Glutamatergic neuron (in vitro differentiated cells): ENCODE measurements at places on chromosomes 1 and 21. TPM values are rescaled to one million over a fixed set of nuclear protein-coding genes. Genes with fewer than 3 reads are reported as not detected.
A peak's percentile ranks its signal among the peaks of the same experiment; 100 is the strongest.

The MLLT11 gene
- 504 TPM for total RNA-seq

- H3K27ac ChIP-seq: no peak overlapping the region
- no peak for DNase-seq
- no peaks in the 10 kb centered on the region for H3K27me3 ChIP-seq
Measured at GRCh38 chr1:32693455-32694174, 9.0 kb downstream of the SYNC start.

GRCh38 chr1:240232530-240232929, 140.8 kb downstream of the FMN2 start:
- no peak overlapping the region for H3K4me3 ChIP-seq
- no peak overlapping the region for H3K27ac ChIP-seq
- peaks cover 4% of the 10 kb centered on the region for H3K4me1 ChIP-seq
- H3K36me3 ChIP-seq: no peaks in the 10 kb centered on the region

DNA sequence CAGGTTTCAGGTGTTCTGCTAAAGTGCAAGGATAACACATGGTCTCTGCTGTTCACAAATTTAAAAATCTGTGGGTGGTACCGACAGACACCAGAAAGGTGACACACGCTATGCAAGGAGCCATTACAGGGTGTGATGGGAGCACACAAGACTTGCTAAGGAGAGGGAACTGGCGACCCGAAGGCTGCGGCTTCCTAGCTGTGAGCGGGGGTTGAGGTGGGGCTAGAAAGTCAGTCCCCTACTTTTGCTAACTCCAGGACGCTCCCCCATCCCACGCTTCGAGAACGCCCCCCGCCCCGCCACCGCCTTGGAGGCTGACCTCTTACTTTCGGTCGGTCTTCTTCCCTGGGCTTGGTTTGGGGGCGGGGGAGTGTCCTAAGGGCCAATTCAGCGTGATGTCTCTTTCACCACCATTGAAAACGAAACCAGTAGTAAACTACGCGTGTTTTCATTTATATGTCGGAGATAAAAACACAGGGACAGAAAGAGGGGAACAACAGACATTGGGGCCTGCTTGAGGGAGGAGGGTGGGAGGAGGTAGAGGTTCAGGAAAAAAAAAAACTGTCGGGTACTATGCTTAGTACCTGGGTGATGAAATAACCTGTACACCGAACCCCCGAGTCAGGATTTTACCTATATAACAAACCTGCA, 1.1 kb downstream of the CKS1B start:
- peaks cover 19% of the 10 kb centered on the region for H3K4me1 ChIP-seq
- H3K27me3 ChIP-seq: peaks cover 2% of the 10 kb centered on the region
- H3K36me3 ChIP-seq: no peaks in the 10 kb centered on the region
- DNase-seq: peak; percentile 50

The TUFT1 gene
- 7.0 TPM for total RNA-seq

GRCh38 chr1:217943361-217943760, 312.2 kb downstream of the SPATA17 start:
- H3K27ac ChIP-seq: no peak overlapping the region
- H3K4me1 ChIP-seq: peaks cover 27% of the 10 kb centered on the region
- no peaks in the 10 kb centered on the region for H3K27me3 ChIP-seq
- H3K36me3 ChIP-seq: no peaks in the 10 kb centered on the region
- DNase-seq: no peak

- DNase-seq: no peak
- no peaks in the 10 kb centered on the region for H3K36me3 ChIP-seq
- H3K27ac ChIP-seq: no peak overlapping the region
Measured at GRCh38 chr1:151693057-151693651, 23.4 kb downstream of the CELF3 start.

- H3K36me3 ChIP-seq: no peaks in the 10 kb centered on the region
- no peak for DNase-seq
- H3K4me3 ChIP-seq: peak overlapping the region; percentile 20
- H3K27ac ChIP-seq: no peak overlapping the region
Measured at GRCh38 chr1:156602557-156602993, 1.3 kb upstream of the GPATCH4 start.

DNA sequence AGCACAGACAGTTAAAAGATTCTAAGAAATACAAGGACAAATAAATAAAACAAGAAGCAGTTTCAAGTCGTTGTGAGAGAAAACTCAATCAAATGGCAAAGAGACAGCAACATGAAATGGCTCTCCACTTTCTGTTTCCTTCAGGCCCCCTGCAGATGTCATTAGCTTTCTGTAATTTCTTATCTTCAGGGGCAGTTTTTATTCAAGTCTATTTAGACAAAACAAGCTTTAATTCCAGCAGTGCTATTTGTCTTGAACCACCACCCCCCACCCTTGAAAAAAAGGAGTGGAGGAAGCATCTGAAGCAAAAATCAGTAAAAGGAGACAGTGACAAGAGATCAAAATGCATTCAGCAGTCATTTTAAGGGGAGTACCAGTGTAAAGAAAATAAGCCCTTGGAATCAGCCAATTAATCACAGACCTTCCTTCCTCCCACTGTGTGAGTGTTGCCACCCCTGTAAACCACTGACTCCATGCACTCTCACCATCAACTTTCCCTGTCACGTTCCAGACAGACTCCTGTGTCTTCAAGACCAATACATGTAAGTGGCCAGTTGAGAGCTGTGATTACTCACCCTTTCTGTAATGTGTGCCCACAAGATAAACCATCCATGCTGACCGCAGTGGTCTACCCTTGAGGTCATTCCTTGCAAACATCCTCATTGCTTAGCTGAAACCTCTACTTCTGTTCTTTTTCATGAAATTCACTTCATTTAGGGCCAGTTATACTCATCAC, 136.1 kb upstream of the HOOK1 start:
- no peaks in the 10 kb centered on the region for H3K36me3 ChIP-seq
- no peak overlapping the region for H3K4me3 ChIP-seq

The TFF2 gene
- not detected for total RNA-seq

The PTAFR gene
- total RNA-seq: 0.54 TPM

The GLIS1 gene
- 0.76 TPM for total RNA-seq

DNA sequence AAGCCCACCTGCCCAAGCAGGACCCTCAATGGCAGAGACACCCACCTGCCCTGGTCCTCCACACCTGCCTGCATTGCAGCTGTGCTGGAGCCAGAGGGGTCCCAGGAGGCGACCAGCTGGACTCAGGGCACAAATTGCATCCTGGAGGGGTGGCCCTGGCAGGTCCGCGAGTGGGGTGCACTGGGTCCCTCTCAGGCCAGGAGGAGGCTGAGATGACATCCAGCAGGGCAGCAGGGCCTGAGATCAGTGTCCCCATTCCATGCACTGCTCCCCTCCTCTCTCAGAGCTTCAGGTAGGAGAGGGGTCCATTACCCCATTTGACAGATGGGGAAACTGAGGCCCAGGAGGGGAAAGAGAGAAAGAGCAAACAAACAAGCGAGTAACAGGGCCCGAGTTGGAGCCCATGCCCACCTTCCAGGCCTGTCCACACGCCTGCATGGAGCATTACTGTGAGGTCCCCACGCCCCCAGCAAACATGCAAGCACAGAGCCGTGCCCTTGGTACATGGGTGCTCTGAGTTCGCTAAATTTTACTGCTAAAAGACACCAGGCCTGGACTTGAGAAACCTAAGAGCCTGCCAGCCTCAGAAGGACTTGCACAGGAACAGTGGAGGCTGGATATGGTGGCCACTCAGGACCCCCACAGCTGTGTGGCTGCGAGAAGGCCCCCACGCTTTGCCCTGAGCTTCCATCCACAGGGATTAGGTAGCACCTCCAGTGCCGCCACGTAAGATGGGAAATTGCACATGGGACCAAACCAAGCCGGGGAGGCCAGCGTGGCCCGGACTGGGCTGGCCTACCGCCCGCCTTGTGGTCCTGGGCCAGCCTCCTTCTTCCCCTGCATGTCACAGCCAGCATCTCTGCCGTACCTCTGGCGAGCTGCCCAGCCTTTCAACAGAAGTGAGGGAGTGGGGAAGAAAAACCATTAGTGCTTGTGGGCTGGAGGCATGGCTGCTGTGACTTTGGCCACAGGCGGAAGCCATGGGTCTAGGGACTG, 7.4 kb downstream of the WNT3A start:
- peaks cover 17% of the 10 kb centered on the region for H3K27me3 ChIP-seq
- no peak overlapping the region for H3K4me3 ChIP-seq
- H3K4me1 ChIP-seq: no peaks in the 10 kb centered on the region
- no peaks in the 10 kb centered on the region for H3K36me3 ChIP-seq
- DNase-seq: no peak

The NCAM2 gene
- total RNA-seq: 4.3 TPM

The TAS1R3 gene
- total RNA-seq: 1.3 TPM

The S100A14 gene
- total RNA-seq: not detected

The CD5L gene
- not detected for total RNA-seq

DNA sequence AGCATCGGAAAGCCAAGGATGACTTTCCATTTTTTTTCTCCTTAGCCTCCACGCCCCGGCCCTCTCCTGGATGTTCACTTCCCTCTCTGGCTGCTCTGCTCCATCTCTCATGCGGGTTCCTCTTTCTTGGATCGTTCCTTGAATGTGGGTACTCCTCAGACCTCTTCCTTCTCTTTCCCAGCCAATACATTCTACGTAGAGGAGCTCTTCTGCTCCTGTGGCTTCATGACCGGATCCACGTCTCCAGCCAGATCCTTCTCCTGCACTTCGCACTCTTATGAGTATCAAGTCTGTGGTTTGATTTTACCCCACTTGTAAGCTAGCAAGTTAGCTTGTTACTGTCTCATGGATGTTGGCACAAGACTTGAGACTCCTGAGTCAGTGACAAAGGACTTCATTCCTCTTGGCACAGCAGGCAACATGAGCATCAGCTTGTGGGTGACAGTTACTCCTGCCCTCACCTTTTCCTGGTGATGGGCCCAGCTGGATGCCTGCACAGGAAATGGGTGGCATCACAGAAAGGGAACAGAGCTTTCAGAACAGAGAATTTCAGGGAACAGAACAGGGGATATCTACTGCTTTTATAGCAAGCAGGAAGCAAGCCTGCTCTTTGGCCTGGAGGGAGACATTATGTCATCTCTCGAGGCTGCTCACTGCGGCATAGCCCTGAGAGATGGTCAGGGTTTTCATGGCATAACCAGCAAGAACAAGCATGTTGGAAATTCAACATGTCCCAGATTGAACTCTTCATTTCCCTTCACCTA, 100.1 kb upstream of the KIF26B start:
- no peak overlapping the region for H3K4me3 ChIP-seq
- no peak overlapping the region for H3K27ac ChIP-seq
- H3K36me3 ChIP-seq: peaks cover 8% of the 10 kb centered on the region
- peaks cover 12% of the 10 kb centered on the region for H3K4me1 ChIP-seq
- peaks cover 2% of the 10 kb centered on the region for H3K27me3 ChIP-seq

The AVPR1B gene
- not detected for total RNA-seq

DNA sequence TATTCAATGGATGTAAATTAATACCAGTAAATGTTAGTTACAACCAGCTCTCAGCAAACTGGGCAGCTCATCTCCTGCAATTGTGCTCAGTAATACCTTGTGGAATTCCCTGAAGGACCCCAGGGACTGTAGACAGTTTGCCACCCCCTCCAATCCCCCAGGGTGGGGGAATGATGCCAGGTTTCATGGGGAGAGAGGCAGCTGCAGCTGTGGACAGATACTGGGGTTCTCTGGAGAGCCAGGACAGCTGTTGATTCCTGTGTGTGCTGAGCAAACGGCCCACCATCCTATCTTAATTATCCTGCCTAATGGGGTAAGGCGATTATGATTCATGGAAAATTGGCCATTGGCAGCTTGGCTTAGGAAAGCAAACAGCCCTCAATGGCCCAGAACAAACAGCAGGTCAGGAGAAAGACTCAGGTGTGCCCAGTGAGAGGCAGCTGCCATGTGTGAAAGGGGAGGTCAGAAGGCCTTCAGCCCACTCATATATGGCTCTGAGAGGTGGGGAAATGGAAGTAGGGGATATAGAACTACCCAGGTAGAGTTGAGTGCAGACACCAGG, 148.9 kb upstream of the CTTNBP2NL start:
- H3K27me3 ChIP-seq: peaks cover 6% of the 10 kb centered on the region
- H3K36me3 ChIP-seq: no peaks in the 10 kb centered on the region
- no peak overlapping the region for H3K4me3 ChIP-seq
- H3K27ac ChIP-seq: no peak overlapping the region
- H3K4me1 ChIP-seq: peaks cover 2% of the 10 kb centered on the region
- no peak for DNase-seq

DNA sequence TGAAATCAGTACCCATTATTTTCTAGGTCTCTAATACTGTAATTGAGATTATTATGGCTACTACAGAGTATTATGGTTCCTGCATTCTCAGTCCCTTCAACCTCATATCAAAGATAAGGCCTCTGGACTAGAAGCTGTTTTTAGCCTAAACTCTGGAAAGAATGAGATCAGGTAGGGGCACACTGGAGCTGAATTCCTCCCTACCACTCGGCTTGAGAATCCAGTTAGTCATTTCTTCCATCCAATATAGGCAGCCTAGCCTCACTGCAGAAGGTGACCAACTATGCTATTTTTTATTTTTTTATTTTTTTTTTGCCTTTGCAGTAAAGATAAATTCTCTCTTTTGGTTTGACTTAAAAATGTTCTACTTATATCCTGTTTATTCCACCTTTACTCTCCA, 8.0 kb upstream of the HAX1 start:
- no peak for DNase-seq
- no peak overlapping the region for H3K27ac ChIP-seq
- H3K36me3 ChIP-seq: no peaks in the 10 kb centered on the region
- H3K27me3 ChIP-seq: peaks cover 2% of the 10 kb centered on the region
- H3K4me3 ChIP-seq: no peak overlapping the region

DNA sequence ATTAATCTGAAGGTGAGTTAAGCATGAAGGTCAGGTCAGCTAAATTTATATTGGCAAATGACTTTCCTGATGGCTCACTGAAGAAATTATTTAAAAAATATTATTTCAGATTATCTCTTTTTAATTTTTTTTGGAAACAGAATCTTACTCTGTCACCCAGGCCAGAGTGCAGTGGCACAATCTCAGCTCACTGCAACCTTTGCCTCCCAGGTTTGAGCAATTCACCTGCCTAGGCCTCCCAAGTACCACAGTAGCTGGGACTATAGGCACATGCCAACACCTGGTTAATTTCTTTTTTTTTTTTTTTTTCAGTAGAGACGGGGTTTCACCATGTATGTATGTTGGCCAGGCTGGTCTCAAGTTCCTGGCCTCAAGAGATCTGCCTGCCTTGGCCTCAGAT, 976.7 kb downstream of the TTLL7 start:
- DNase-seq: no peak
- no peak overlapping the region for H3K4me3 ChIP-seq
- no peak overlapping the region for H3K27ac ChIP-seq
- H3K27me3 ChIP-seq: no peaks in the 10 kb centered on the region
- peaks cover 18% of the 10 kb centered on the region for H3K36me3 ChIP-seq
- H3K4me1 ChIP-seq: peaks cover 2% of the 10 kb centered on the region

DNA sequence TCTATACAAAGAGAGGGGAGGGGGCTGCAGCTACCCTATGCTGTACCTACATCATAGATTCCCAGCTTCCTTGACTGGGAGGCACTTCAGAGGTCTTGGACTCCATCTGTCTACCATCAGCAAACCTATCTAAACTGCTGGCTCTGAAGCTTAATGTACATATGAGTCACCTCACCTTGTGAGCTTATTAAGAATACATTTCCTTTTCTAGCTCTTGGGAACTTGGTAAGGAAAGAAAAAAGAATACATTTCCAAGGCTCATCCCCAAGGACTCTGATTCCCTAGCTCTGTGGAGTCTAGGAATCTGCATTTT, 50.0 kb upstream of the PRELP start:
- H3K27me3 ChIP-seq: peaks cover 4% of the 10 kb centered on the region
- peaks cover 18% of the 10 kb centered on the region for H3K4me1 ChIP-seq
- H3K4me3 ChIP-seq: no peak overlapping the region
- no peak overlapping the region for H3K27ac ChIP-seq
- no peaks in the 10 kb centered on the region for H3K36me3 ChIP-seq
